ENCODE measurements at places on chromosomes 2 and 18.

- peak; percentile 17 for DNase-seq
Measured at GRCh38 chr2:10346929-10347561, 44.3 kb downstream of the HPCAL1 start.

GRCh38 chr2:43136011-43136799 is 90.2 kb downstream of the ZFP36L2 start:
- no peak for DNase-seq

DNA sequence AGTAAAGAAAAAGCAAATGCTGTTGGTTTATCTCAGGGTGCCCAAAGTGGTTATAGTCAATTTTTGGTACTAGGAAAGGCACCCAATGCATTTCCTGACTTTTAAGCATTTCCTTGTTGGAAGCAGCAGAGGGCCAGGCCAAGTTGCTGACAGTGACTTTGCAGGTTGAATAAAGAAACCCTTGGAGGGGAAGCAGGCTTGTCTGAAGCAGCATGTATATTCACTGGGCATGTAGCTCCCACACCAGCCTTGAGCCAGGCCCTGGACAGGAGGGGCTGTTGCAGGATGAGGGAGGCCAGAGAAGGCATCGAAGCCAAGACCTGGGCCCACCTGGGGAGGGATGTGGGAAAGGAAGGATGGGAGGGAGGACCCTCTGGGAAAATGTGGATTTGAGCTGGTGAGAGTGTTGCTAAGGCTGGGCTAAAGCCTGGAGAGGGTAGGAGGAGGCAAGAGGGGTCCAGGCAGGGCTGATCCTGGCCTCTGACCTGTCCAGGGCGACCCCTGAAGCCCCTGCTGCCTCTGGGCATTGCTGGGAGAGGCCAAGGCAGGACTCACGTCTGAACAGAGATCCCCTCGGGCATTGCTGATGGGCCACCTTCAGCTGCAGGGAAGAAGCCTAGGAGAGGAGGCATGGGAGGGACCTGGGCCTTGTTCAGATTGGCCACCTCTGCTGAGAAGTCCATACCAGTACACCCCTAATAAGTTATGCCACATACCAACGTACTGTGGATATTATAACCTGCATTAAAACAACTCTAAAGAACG is 79.6 kb downstream of the STPG4 start:
- no peak for DNase-seq

DNA sequence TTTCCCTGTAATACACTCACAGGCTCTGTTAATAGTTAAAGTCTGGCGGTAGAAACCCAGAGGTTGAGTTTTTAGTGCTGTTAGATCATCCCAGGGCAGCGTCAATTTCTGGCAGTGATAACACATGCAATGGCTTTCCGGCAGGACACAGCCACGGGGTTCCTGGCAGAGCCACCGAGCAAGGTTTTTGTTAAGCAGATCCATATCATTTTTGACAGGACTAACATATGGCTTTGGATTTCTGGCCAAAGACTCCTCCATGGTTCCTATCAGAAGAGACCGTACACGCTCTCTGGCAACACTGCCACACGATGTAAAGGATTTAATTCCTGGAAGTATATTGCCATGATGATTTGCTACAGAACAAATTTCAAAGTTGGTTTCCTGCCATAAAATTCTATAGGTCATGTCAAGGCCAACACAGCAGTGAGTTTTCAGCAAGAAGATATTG is 854.3 kb downstream of the LRRTM4 start:
- no peak for DNase-seq

- no peak for DNase-seq
Measured at GRCh38 chr2:120550893-120551446, 184.7 kb upstream of the GLI2 start.

- no peak for DNase-seq
Measured at GRCh38 chr2:86485802-86486201, 44.6 kb downstream of the KDM3A start.

GRCh38 chr2:173590276-173590861 is 235.7 kb downstream of the CDCA7 start:
- peak; percentile 97 for DNase-seq

DNA sequence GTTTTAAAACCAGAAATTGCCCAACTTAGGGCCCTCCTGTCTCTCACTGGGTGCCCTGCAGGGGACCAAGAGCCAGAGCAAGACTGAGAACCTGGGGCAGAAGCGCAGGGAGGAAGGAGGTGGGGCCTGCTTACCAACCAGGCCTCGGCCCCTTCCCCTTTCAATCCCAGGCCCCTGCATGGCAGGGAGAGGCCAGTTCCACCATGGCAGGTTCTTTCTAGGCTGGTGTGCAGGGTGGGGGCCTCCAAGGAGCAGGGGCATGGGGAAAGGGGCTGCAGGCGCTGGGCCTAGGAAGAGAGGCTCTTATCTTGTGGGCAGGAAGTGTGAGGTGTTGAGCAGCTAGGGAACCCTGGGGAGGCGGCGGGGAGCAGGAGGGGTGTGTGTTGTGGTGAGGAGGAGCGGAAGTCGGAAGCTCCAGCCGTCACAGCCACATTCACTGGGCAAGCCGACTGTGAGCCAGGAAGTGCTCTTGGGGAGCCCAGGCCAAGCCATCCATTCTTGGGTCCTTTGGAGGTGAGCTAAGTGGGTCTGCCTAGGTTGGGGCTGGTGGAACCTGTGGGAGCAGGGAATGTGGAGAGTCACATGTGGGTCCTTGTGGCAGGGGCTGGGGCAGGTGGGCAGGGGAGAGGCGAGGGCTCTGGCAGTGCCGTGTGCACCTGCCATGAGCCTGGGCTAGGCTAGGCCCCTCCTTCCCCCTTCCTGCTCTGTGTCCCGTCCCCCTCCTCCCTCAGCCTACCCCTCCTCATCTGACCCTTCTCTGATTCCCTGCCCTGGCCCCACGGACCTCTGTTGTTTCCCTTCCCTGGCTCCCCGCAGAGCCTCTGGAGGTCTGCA is at the start of gene PSD4:
TSS of gene PSD4 (plus strand) at position 430 of the 834 bp plus-strand sequence. CDS start 8,486 bp downstream, outside the sequence.
- no peak for DNase-seq

- DNase-seq: peak; percentile 29
Measured at GRCh38 chr2:173749315-173749714, 215.9 kb downstream of the SP3 start.

GRCh38 chr2:71991397-71991796 is 156.3 kb downstream of the CYP26B1 start:
- DNase-seq: no peak

DNA sequence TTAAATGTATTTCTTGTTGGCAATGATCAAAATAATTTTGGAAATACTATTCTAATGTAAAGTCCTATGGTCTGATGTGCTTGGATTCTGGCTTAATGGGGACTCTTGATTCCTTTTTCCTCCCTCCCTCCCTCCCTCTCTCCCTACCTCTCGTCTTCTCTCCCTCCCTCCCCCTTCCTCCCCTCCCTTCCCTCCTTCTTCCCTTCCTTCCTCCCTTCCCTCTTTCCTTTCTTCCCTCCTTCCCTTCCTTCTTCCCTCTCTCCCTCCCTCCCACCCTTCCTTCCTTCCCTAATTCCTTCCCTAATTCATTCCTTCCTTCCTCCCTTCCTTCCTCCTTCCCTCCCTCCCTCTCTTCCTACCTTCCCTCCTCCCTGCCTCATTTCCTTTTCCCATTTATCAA is 19.9 kb upstream of the NCKAP5 start:
- no peak for DNase-seq
